ENCODE measurements at places on chromosomes 6 and 20.

GRCh38 chr6:32153564-32154513 is at the start of gene PPT2:
Gene PPT2, plus strand, starts transcription at chr6:32154141. Its CDS starts 454 bp downstream, at chr6:32154595.
- peak; percentile 58 for DNase-seq

DNA sequence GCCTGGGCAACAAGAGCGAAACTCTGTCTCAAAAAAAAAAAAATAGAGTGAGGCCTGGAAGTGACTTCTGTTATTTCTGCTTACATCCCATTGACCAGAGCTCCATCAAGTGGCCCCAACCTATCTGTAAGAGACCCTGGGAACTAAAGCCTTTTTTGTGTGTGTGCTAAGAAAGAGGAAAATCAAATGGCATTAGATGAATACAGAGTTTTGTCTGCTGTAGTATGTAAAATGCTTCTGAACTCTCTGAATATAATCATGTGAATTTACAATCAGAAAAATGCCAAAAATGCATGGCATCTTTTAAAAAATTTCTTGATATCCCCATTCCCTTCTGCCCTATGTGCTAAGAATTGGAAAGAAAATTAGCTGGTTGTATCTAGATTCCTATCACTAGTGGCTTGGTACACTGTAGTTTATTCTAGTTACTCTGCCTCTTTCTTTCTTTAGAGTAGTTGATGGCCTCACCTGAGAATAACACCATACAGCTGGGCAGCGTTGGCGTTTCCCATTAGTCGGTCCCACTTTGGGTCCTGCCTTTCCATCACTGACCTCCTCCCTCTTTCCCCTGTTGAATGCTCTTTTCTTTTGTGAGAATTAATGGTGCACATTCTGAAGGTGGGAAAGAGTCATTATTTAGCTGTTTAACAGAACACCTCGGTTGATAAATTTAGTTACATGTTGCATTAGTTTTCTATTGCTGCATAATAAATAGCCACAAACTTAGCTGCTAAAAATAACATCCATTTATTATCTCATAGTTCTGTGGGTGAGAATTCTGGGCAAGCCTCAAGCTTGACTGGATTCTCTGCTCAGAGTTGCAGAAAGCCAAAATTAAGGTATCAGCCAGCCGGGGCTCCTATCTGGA is 38.2 kb downstream of the SAMD5 start:
- no peak for DNase-seq

DNA sequence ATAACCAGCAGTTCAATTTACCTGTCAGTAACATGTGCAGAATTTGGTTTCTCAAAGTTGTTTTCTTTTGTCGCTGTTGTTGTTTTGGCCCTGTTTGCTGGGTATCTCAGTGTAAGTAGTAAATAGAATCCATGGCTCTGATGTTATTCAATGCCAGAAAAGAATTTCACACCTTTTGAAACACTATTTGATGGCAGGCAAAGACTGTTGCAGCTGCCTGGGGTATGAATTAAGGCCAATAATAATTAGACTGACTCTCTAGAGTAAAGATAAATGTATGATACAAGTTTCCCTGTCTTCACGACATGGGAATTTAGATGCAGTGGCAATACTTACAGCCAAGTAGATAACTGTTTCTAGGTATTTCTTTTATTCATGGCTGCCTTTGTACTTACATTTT is 281.4 kb downstream of the CD83 start:
- no peak for DNase-seq

DNA sequence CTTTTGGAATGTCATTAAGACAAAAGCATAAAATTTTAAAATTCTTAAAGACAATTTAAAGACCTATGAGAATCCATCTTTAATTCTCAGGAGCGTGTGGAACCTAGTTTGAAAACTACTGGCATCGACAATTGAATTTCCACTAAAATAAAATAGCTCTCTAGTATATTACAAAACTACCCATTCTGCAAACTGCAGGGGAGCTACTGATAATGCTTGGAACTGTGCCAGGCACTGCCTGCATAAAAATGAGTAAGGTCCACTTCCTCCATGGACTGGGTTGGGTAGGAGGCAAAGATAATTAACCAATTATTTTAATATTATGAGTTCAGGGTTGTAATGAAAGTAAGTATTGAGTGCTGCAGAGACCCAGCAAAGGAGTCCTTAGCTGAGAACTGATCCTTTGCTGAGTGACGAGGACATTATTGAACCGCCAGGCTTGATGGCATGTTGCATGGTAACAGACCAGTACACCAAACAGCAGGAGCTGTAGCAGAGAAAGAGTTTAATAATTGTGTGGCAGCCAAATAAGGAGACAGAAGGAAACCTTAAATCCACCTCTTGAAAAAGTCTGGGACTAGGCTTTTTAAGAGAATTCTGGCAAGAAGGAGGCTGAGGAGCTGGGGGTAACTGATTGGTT is 261.3 kb downstream of the ESR1 start:
- no peak for DNase-seq

DNA sequence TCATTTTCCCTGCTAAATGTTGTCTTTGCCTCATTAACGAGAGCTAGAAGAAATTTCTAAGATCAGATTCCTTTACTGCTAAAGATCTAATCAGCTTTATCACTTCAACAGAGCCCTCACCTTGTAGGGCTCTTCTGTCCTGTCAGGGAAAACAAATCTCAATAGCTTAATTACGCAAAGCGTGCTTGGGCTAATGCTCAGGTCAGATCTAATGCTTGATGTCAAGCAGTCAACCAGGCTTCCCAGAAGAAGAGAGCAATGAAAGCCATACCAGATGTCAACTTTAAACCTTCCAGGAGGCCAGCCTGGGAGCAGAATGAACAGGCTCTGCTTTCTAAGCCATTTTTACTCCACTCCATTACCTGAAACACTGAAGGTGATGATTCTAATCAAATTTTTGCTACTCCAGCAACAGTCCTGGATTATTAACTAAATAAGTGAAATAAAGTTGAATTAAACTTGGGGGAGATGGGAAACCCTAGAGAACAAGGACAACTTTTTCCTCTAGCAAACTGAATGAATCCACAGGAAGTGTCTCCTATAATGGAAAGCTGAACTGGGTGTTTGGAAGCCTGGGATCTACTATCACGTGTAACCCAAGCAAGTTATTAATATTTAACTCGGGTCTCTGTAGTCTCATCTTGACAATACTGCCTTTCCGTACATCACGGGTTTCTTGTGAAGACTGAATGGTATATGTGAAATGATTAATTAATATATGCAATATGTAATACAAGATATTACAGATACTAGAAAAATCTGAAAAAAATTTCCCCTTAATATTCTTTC is 273.7 kb downstream of the PTPRK start:
- no peak for DNase-seq

GRCh38 chr20:57769756-57770155 is 59.9 kb upstream of the PMEPA1 start:
- no peak for DNase-seq

GRCh38 chr6:28634761-28635546 is 109.3 kb downstream of the GPX5 start:
- no peak for DNase-seq

- DNase-seq, result no peak
Observed at GRCh38 chr6:111754423-111754822, 118.8 kb downstream of the FYN start.

GRCh38 chr6:20055916-20056315 is 156.4 kb downstream of the MBOAT1 start:
- no peak for DNase-seq

GRCh38 chr20:53786445-53787267 is 193.0 kb upstream of the ZNF217 start:
- DNase-seq, result peak; percentile 55

Measured in RPMI8226 (cell line).